ENCODE measurements at places on chromosomes 5 and 9.

- DNase-seq = no peak
Measured at GRCh38 chr5:133247881-133248624, 196.2 kb downstream of the HSPA4 start.

GRCh38 chr5:173441053-173441628, 112.9 kb upstream of the STC2 start:
- DNase-seq = no peak

DNA sequence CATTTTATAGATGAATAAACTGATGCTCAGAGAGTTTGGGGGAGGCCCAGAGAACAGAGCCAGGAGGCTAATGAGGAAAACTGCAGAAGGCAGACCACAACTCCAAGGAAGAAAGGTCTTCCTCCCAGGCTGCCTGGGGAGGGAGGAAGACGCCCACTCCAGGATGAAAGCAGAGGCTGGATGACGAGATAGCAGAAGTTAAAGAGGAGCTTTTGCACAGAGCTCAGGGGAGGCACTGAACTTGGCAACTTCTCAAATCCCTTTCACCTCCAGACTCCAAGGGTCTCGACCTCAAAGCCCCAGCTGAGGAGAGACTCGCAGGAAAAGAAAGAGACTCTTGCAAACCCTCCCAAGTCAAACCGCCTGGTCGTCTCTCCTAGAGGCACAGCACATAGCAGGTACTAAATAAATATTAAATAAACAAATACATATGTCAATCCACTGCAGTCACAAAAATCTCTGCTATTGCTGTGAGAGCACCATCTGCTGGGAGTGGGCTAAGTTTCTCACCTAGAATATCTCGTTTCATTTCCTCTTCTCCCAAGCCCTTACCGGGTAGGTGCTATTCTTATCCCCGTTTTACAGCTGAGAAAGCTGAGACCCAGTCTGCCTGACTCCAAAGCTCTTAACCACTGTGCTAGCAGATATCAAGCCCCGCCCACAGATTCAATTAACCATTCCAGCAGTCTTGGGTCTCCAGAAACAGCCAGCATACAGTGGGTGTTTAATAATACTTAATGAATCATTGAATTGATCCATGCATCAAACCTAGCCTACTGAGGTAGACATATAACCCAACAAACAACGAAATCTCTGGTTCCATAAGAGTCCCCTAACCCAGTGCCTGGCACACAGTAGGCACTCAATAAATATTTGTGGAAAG, 97.8 kb upstream of the HAND1 start:
- peak; percentile 76 for DNase-seq

DNA sequence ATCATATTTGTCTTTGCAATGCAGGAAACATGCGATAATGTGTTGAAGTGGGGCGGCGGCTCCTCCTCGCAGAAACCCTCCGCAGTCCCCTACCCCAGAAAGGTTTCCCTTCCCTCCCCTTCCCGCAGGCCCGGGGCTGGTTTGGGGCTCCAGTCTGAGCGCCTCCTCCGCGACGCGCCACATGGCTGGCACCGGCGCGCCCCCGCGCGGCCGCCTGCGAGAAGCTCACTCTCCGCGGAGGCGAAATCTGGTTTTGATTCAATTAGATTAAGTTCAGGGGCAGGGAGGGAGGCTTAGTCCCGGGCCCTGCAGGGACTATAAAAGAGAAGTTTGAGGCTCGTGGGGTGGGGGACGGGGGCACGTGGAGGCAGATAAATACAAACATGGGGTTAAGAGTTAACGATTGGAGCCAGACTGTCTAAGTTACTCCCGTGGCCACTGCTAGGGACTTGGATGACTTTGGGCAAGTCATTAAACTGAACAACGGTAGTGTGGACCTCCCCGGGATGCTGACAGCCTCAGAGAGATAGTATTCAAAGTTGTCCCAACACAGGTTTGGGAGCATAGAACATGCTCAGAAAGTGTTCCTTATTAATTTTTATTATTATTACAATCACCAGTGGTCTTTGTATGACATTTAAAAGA, 69.4 kb downstream of the MSX2 start:
- peak; percentile 69 for DNase-seq

GRCh38 chr5:157475432-157475831, 15.4 kb downstream of the NIPAL4 start:
- no peak for DNase-seq

DNA sequence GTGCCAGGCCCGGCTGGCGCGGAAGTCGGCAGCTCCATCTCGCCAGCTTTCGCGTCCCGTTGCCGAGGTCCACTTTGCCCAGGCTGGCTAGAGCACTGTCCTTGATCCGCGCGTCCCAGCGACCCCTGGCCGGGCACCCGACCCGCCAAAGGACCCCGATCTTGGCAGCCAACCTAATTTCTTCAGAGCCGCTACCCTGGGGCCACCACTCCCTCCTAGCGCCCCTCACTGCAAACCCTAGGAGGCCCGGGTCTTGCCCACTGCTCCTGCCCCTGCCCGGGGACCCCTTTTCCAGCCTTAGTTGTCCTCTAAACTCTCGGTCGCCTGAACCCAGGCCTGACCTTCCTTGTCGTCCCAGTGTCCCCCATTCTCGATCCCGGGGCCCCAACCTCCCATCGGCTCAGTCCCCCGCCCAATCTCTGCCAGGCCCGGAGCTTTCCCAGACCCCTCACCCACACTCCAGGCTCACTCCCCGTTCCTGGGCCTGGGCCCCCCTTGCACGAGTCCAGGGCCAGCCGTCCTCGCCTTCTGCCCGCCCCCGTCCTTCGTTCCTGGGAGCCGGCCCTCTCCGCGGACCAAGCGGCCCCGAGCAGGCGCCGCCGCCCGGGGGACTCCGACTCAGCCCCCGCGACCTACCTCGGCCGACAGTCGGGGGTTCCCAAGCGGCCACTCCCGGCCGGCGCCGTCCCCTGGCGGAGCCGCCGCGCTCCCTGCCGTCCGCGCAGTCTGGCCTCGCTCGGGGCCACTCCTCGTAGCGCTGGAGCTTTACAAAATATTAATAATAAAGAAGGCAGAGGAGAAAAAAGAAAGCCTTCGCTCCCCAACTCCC, 701 bp upstream of the LMX1B start:
- no peak for DNase-seq
